ENCODE measurements at places on chromosomes 6 and 20. TPM values are rescaled to one million over a fixed set of nuclear protein-coding genes. Genes with fewer than 3 reads are reported as not detected.

The CCN5 gene
- total RNA-seq = not detected

The DEF6 gene
- 7.1 TPM for total RNA-seq

The STMND1 gene
- not detected for total RNA-seq

The CRIP3 gene
- total RNA-seq = not detected

The CD83 gene
- total RNA-seq = 12.7 TPM

The FNDC1 gene
- total RNA-seq = 38.9 TPM

The VSX1 gene
- total RNA-seq = 131 TPM

The TRAPPC3L gene
- 0.38 TPM for total RNA-seq

The CDH4 gene
- 12.0 TPM for total RNA-seq

The GTSF1L gene
- total RNA-seq = not detected

The TCF21 gene
- not detected for total RNA-seq

The COL12A1 gene
- total RNA-seq = 482 TPM

The TCP11 gene
- 0.99 TPM for total RNA-seq

The SCRT2 gene
- total RNA-seq = 4.3 TPM

The C2 gene
- total RNA-seq = 6.2 TPM

The CTAGE9 gene
- not detected for total RNA-seq

The TMEM244 gene
- 40.6 TPM for total RNA-seq

The MYLK2 gene
- total RNA-seq = 2.5 TPM

The PPP1R3G gene
- 2.8 TPM for total RNA-seq

The ANKRD66 gene
- not detected for total RNA-seq

The TSBP1 gene
- total RNA-seq = not detected

The HLA-DOB gene
- not detected for total RNA-seq

The SIRPD gene
- total RNA-seq = not detected
